ENCODE measurements at places on chromosomes 16 and 17.
A peak's percentile ranks its signal among the peaks of the same experiment; 100 is the strongest.

GRCh38 chr17:79792341-79792871 lies 4.5 kb downstream of the CBX8 start:
- peak; percentile 54 for DNase-seq

DNA sequence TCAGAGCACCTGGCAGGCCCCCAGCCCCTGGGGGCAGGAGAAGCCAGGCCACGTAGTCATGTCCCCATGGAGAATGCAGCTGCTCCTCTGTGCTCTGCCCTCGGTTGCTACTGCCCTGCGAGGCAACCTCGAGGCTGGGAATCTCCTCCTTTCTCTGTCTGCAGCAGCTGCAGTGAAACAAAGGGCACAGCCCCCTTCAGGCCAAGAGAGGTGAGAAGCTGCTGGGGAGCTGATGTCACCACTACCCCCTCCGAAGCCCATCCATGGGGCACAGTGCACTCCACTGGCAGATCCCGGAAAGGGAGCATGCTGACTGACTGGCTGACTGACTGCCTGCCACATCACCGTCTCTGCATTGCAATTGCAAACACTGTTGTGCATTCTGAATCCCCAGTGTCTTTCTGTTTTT lies 103.7 kb downstream of the GRIN2A start:
- DNase-seq, result peak; percentile 80

GRCh38 chr17:78132767-78133178 lies 2.2 kb downstream of the TMC8 start:
- DNase-seq, result no peak

- no peak for DNase-seq
Observed at GRCh38 chr16:47713225-47713595, 252.1 kb downstream of the PHKB start.

GRCh38 chr17:57859601-57860413 lies 10.0 kb upstream of the MRPS23 start:
- no peak for DNase-seq
